ENCODE measurements at places on chromosomes 11 and 22.

DNA sequence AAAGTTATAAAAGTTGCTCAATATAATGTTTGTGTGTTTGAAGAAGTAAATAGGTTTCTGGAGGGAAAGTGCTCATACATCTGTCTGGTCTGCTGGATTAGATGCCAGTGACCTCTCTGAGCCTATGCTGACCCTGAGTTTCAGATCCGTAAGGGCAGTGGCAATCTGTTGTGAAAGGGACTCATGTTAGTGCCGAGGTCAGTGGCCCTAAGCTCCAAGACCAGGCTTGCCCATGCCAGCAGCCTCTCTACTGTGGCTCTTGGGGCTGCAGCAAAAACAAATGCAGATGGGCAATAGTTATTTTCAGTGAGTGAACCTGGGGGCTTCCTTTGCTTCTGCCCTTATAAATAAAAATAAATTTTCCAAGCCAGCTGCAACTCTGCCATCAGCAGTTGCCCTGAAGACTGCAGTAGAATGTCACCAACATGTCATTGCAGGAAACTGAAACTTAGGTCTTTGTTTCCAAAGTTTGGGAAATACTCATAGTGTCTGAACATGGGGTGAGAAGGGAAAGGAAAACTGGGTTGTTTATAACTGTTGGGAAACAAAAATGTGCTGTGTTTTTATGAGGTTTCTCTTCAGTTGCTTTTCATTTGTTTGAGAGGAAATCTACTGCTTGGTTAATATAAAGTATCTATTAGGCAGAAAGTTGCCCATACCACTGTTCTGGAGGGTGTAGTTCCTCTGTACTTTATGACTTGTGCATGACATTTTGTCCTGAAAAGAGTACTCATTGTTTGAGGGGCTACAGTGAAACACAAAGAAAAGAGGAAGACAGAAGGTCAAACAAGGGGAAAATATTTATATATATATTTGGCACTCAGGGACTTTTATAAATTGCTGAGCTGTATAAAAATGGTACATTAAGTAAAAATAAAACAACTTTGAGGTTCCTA lies 9.5 kb upstream of the MS4A4E start:
- DNase-seq, result no peak

GRCh38 chr11:1541474-1542204 lies 30.4 kb downstream of the DUSP8 start:
- DNase-seq, result no peak

GRCh38 chr11:113385749-113386148 lies 1.8 kb upstream of the ANKK1 start:
- DNase-seq, result no peak

- DNase-seq, result no peak
These were observed 27.2 kb upstream of the GLYATL1 start for GRCh38 chr11:58912124-58912523.

DNA sequence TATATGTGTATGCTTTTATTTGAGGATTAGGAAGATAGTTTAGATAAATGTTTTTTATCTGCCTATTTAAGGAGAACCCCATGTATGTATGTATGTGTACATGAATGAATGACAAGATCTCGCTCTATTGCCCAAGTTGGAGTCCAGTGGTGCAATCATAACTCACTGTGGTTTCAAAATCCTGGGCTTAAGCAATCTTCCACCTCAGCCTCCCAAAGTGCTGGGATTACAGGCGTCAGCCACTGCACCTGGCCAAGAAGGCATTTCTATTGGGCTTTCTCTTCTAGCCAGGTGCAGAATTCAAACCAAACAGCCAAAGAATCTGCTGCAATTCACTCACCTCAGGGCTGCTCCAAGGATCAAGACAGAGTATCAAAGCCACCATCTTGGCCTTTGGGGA lies 25.5 kb upstream of the DGKZ start:
- DNase-seq, result no peak

DNA sequence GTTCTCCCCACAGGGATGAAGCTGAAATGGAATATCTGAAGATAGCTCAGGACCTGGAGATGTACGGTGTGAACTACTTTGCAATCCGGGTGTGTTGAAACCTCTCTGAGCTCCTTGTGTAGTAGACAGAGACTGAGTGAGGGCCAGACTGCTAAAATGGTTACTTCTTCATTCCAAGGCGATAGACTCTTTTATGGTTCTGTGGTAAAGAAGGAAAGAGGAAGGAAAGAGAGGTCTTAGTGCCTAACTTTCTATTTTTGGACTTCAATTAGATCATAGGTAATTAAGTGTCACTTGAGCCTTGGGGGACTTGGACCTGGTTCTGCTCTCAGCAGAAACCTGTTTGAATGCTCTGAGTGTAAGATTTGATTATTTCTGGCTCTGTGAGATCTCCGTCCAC lies 54.7 kb downstream of the NF2 start:
- DNase-seq, result no peak

DNA sequence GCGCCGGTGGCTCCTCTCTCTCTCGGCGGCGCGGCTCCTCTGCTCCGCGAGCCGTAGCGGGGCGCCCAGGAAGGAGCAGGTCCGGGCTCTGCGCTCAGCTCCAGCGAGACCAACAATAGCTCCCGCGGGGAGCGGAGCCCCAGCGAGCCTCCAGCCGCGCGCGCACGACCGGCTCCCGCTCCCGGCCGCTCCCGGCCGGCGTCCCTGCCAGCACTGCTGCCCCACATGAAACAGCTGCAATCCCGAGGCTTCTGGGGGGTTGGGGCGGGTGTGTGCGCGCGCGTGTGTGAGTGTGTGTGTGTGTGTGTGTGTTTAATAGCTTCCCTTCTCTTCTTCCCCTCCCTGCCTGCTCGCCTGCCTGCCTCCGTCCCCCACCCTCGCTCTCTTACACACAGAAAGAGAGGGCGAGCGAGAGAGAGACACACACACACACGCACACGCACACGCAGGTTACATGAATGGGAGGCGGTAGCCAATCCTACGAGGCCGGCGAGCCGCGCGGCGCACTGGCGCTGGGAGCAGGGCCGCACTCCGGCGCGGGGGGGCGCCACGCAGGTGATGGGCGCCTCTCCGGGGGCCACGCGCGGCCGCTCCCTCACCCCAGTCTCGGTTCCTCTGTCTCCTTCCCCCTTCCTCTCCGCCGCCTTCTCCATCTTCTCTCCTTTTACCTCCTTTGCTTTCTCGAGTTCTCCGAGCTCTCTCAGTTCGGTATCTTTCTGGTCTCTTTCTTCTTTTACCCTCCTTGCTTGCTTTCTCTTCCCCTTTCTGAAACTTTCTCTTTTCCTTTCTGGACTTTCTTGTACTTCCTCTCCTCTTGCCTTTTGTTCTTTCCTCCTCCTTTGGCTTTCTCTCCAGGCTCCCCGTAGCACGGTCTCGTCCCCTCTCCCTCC lies at the start of gene TENM4:
Gene TENM4, minus strand, starts transcription at position 460 of the 890 bp plus-strand sequence. CDS start 371,086 bp downstream, outside the sequence.
- DNase-seq, result no peak

DNA sequence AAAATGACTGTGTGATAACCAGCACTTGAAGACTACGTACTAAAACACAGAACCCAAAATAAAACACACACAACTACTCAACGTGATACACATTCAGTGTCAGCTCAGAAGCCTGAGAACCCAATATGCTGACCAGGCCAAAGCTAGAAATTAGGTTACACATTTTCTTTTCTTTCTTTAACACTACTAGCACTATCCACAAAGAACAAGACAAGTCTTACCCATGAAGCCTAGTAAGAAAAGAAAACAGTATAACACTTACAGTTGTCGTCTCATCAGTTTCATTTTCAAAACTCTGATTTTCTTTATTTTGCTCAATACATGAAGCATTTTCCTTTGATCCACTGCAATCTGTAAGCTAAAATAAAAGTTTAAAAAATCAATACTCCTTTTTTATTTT lies 472.9 kb downstream of the DLG2 start:
- DNase-seq, result no peak

DNA sequence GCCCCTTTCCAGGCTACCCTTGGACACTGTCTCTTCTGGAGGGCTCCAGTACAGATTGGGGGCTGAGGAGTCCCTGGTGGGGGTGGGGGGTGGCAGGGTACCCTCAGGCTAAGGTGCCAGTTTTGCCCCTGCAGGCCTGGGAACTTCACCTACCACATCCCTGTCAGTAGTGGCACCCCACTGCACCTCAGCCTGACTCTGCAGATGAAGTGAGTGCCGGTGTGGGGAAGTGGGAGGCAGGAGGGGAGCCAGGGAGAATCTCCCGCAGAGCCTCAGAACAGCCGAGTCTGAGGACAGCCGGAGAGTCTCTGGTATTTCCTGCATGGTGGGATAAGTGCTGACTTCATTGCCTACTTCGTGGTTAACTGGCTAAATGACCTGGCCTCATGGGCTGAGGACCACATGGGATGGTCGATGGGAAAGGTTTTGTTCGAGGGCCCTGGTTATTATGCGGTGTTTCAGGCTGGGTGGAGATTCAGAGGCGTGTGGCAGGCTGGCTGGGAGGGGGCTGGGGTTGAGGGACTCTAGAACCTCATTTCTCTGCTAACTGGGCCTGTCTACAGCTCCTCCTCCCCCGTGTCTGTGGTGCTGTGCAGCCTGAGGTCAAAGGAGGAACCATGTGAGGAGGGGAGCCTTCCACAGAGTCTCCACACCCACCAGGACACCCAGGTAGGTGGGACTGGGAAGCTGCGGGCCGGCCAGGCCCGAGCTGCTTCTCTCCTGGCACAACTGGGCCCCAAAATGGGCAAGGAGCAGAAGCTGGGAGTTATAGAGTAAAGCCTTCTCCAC lies 8.5 kb downstream of the TMEM258 start:
- DNase-seq, result no peak

GRCh38 chr11:64048042-64048854 lies 12.5 kb downstream of the FLRT1 start:
- no peak for DNase-seq

DNA sequence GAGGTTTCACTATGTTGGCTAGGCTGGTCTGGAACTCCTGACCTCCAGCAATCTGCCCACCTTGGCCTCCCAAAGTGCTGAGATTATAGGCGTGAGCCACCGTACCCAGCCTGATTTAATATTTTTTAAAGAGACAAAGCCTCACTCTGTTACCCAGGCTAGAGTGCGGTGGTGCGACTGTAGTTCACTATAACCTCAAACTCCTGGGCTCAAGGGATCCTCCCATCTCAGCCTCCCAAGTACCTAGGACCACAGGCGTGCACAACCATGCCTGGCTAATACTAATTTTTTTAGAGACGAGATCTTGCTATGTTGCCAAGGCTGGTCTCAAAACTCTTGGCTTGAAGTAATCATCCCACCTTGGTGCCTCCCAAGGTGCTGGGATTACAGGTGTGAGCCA lies 13.5 kb downstream of the GTPBP1 start:
- no peak for DNase-seq

GRCh38 chr22:39244496-39245129 lies at the start of gene PDGFB:
PDGFB (minus strand) TSS chr22:39244982; CDS start chr22:39243963, 1,019 bp downstream.
- no peak for DNase-seq
